Stimulated activated CD4-positive, alpha-beta T cell treated with anti-CD3 and anti-CD28 coated beads, Interleukin-12 subunit alpha, Interleukin-12 subunit beta, amount 100 ng/mL, for 4 hours (primary cell): ENCODE measurements at places on chromosomes 7 and 10.

DNA sequence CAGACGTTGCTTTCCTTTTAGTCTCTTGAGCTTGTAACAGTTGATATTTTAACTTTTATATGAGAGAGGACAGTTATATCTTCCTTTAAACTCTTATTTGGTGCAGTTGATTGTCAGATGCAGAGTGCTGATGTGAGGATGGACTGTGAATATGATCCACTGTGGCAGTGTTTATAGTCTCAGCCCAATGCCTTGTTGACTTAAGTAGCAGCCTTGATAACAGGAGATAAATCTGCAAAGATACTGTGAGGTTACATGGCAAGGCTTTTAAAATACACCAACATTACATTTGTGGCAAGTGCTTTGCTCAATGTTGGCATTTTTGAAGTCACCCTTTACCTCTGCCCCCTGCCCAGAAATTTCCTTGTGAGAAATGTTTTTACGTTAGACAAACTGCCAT, 206.7 kb downstream of the AUTS2 start:
- DNase-seq = no peak

- DNase-seq = no peak
Observed at GRCh38 chr10:43421519-43421918, 12.5 kb upstream of the HNRNPF start.

DNA sequence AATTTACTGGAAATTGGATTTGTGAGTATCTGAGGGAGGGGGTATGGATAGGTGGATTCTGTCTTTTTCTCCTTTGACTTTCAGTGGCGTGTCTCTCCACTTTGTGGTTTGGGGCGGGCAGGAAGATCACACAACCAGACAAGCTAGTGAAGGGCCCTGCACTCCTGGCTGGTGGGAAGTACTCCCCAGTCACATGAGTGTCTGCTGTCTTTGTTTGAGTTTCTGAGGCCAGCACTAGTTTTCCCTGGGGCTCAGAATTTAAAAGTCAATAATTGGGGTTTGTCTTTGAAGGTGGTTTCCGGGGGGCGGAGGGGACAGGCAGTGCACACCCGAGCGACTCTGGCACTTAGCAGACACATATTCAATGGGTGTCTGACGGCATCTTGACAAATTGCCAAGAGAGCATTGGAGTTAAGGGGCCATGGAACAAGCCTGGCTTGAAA, 120.1 kb downstream of the WDFY4 start:
- no peak for DNase-seq

- DNase-seq = no peak
Observed at GRCh38 chr7:50505553-50506210, 55.5 kb upstream of the FIGNL1 start.

DNA sequence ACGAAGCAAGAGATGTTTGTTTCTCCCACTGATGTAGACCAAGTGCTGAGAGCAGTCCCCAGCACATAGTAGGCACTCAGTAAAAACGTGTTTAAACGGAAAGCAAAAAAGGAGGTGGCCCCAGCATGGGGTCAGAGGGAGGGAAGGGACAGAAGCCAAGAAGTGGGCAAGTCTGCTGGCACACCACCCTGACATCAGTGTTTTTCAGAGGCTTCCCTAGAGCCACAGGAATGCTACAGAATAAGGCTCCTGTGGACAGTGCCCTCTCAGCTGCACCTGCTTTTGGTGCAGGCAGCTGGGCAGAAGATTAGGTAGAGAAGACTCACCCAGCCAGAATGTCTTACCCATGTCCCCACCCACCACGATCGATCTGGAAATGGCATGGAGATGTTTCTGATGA, 8.3 kb upstream of the ANKRD1 start:
- DNase-seq = no peak

DNA sequence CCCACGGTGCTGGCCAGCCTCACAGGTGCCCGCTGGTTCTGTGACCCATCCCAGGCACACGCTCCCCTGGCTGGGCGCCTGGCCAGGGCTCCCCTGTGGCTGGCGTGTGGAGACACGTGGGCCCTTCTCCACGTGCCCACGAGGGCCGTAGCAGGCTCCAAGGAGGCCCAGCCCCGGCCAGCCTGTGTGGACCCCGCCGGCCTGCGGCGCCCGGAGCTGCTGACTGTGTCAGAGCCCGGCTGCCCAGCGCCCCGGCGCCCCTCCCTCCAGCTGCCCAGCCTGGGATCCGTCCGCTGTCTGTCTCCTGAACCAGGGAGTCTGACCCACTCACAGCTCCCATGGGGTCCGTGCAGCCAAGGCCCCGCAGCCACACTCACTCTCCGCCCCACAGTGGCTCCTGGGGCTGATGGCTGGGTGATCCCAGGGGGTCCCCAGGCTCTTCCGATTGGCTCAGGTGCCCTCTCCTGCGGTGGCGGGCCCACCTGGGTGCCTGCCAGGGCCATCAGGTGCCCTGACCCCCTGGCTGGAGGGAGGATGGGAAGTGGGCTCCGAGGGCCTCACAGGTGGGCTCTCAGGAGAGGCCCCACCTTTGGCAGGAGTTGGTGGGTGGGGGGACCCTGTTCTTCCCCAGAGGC, 9.6 kb downstream of the TMEM184A start:
- no peak for DNase-seq

- DNase-seq = no peak
Observed at GRCh38 chr10:103457896-103458583, 660 bp downstream of the CALHM1 start.

DNA sequence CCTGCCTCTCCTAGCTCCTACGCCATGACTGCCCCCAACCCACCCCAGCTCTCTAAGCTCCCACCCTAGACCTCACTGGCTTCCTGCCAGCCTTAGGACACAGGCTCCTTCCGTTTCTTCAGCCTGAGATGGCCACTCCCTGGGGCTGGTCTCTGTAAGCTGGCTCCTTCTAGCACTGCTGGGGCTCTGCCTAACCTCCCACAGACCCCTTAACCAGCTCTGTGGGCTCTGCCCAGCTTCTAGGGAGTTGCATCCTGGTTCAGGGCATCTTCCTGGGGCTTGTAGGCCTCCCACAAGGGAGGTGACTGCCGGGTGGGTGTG, 478.6 kb upstream of the KLF6 start:
- no peak for DNase-seq

- no peak for DNase-seq
Observed at GRCh38 chr10:3620818-3621217, 164.2 kb downstream of the KLF6 start.

DNA sequence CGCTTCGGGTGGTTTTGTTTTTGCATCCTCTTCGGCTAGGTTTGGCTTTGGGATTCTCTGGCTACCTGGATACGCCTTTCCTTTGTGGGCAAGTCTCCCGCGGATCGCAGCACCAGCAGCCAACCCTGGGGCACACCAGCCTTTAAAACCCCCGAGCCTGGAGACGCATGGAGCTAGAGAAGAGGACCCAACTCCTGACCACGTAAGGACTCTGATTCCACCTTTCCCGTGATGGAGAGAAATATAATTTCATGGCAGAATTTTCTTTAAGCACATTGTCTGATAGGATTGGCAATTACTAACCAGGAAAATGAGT, 535.4 kb upstream of the GALNT17 start:
- DNase-seq = no peak

GRCh38 chr7:28641752-28642545, 229.6 kb downstream of the CREB5 start:
- no peak for DNase-seq

GRCh38 chr10:99781734-99782429, 558 bp upstream of the ABCC2 start:
- DNase-seq = no peak

- no peak for DNase-seq
Observed at GRCh38 chr10:42939237-42939636, 137.6 kb upstream of the RET start.

GRCh38 chr10:124883510-124884321, 58.2 kb upstream of the ZRANB1 start:
- no peak for DNase-seq

DNA sequence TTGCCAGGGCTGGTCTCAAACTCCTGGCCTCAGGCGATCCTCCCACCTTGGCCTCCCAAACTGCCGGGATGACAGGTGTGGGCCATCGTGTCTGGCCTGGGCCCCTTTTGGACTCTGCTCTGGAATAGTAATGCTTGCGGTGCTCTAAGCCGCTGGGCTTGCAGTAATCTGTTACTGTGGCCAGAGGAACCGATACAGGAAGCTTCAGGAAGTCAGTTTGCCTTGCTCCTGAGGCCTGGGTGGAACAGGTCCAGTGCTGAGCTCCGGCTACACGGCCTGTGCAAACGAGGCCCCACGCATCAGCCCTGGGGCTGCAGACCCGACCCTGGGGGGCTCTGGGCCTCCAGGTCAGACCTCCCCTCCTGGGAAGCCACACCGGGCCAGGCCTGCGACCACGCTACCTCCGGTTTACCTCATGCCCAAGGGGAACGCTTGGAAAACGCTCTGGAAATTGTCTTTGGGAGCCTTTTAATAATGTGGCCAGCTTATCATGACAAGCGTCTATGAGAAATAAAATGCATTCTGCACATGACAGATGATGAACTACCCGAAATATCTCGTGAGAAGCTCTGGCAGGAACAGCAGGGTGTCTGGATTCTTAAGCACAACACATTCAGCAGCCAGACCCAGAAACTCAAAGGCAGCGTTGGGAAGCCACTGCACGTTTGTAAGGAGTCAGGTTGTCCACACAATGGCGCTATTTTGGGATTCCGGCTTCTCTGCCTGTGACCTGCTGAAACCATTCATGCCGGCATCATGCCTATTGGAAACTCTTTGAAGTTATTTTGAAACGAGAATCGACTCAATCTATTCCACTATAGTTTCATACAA, 10.1 kb upstream of the ADAP1 start:
- no peak for DNase-seq

DNA sequence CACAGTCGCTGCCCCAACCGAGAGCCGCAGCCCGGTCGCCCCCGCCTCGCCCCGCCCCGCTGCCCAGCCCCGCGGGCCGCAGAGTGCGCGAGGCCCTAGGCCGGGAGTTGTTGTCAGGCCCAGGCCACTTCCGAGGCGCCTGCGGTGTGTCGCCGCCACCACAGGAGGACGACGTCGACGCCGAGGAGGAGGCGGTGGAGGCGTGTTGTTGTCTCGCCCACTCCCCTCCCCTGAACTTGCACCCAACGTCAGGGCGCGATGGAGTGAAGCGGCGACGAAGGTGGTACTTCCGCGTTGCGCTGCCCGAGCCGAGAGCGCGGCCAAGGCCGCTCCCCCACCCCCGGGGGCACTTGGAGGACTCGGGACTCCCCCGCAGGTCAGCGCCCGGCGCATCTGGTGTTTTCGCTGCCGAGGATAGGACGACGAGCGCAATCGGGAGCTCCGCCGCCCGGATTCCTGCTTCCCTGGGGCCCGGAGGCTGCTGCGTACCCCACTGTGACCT, at the start of gene CDK13:
TSS of gene CDK13 (plus strand) at position 286 of the 502 bp plus-strand sequence. CDS start 386 bp downstream, outside the sequence.
- peak; percentile 69 for DNase-seq

- DNase-seq = no peak
Observed at GRCh38 chr10:126736142-126736541, 65.6 kb upstream of the C10orf90 start.

DNA sequence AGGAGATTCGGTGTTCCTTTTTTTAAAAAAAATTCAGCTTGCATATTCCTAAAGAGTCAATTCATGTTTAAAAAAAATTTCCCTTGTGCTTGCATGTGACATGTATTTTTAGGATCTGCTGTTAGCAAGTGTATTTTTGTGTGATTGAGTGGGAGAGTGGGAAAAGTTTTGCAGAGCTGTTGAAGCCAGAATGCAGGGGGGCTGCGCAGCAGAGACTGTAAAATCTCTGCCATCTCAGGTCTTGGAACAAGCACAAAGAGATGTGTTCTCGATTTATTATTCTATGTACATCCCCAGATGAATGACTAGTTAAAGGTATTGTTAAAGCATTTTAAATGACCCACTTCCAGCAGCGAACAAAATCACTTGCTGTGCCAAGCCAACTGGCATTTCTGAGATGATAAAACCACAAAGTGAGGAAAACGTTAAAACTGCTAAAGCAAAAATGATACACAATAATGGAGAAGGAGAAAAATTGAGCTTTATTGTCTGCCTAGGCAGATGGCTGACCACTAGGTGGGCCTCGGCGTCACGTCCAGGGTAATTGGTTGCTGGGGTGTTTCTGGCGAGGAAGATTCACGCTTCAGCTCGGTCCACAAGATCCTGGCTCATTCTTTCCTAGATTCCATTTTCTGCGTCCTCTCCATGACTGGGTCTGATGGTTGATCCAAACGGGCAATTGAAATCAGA, 67.0 kb upstream of the ATRNL1 start:
- no peak for DNase-seq
